ENCODE measurements at places on chromosomes 5 and 9.

- DNase-seq: no peak
Observed at GRCh38 chr9:113707953-113708695, 168.0 kb upstream of the ZNF618 start.

DNA sequence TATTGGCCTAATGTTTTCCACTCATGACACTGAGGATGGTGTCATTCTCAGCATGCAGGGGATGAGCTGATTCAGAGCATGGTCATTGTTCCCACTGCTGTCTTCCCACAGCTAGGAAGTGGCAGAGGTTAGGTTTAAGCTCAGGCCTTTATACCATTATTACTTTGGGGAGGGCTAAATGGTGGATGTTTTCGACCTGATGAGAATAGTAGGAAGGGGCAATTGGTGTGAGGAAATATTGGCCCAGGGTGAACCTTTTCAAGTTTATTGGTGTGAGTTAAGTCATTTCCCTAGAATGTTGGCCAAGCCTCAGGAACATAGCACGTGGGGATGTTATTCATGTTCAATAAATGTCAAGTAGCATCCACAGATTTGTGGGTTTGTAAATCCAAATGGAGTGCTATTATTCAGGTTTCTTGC, 59.6 kb downstream of the ARHGAP26 start:
- no peak for DNase-seq

DNA sequence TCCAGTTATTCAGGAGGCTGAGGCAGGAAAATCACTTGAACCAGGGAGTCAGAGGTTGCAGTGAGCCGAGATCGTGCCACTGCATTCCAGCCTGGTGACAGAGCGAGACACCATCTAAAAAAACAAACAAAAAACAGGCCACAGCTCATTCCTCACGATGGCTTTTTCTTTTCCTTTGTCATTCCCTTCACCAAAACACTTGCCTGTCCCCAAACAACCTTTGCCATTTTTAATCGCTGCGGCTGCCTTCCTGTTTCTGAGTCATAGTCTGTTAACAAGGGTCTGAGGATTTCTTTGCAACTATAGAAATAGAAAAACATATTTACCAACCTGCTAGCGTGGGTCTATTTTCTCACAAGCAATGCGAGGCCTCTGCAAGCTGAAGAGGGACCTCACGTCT, 123.0 kb upstream of the FSTL4 start:
- DNase-seq: peak; percentile 4

GRCh38 chr9:115212832-115213231, 94.9 kb upstream of the TNC start:
- no peak for DNase-seq
